ENCODE measurements at places on chromosomes 12 and 14.

GRCh38 chr14:89444516-89445125 lies 27.6 kb upstream of the FOXN3 start:
- DNase-seq: no peak

- DNase-seq: no peak
These were observed 6.1 kb upstream of the AMIGO2 start for GRCh38 chr12:47085815-47086252.

GRCh38 chr12:48002773-48003218 lies 1.5 kb downstream of the COL2A1 start:
- DNase-seq: no peak

- DNase-seq: no peak
These were observed 224.1 kb upstream of the EGLN3 start for GRCh38 chr14:34174973-34175372.

DNA sequence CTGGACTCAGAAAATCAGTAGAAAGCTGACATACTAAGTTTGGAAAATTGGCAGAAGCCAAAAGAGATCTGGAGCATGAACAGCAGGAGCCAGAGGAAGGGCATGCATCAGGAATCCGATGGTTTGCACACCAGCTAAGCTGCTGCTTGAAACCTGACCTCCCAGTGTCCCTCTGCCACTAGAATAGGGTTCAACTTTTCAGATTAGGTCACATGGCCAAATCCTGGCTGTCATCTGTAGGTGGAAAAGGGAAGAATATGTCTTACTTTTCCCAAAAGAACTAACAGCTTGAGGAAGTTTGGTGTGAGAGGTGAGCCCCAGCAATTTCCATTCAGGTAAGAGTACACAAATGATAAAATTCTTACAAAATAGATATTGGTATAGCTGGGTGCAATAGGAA lies 732.6 kb downstream of the RERGL start:
- DNase-seq: no peak

- DNase-seq: no peak
These were observed 44.8 kb downstream of the GCH1 start for GRCh38 chr14:54857830-54858269.

GRCh38 chr12:105585107-105585506 lies 254.6 kb downstream of the C12orf75 start:
- DNase-seq: no peak
